Frontal cortex (tissue), 4 donors: ENCODE measurements at places on chromosomes 1 and 21. TPM values are rescaled to one million over a fixed set of nuclear protein-coding genes. Genes with fewer than 3 reads are reported as not detected.

The NPPB gene
- 0.41 TPM for total RNA-seq

The KCNJ10 gene
- total RNA-seq = 1.6 TPM

The NOS1AP gene
- total RNA-seq = 4.9 TPM

The TFAP2E gene
- total RNA-seq = under 0.01 TPM

The TSTD1 gene
- 32.6 TPM for total RNA-seq

The AMPD2 gene
- total RNA-seq = 51.0 TPM

The FMO4 gene
- total RNA-seq = 0.82 TPM

The PRR9 gene
- not detected for total RNA-seq
